IPS DF 6.9 (cell line): ENCODE measurements at places on chromosomes 2 and 18.
A peak's percentile ranks its signal among the peaks of the same experiment; 100 is the strongest.

- no peak overlapping the region for H3K27ac ChIP-seq
- H3K4me1 ChIP-seq = peaks cover 3% of the 10 kb centered on the region; the same call in 1 of the 2 replicates
- H3K36me3 ChIP-seq = no peaks in the 10 kb centered on the region
Measured at GRCh38 chr2:104290566-104290891, 563.4 kb upstream of the POU3F3 start.

DNA sequence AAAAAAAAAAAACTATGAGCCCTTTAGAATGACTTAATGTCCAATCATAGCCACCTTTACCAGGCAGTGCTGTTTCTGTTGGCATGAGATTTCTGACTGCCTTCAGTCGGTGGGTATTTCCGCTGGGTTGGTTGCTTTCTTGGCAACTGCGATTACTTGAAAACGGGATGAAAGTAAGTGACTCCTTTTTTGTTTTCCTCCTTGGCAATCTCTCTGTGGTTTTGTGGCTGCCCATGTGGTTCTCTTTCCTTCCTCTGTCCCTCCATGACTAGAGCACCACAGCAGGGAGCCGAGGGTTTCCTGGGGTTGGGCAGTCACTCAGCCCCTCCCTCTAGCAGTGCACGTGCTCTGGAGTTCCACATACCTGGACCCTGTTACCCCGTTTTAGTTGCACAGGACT, 112.1 kb downstream of the KLHL29 start:
- DNase-seq = no peak
- no peaks in the 10 kb centered on the region; the same call in 1 of the 2 replicates for H3K36me3 ChIP-seq
- peaks cover 7% of the 10 kb centered on the region for H3K4me1 ChIP-seq
- H3K27me3 ChIP-seq = no peaks in the 10 kb centered on the region
- no peak overlapping the region for H3K27ac ChIP-seq

DNA sequence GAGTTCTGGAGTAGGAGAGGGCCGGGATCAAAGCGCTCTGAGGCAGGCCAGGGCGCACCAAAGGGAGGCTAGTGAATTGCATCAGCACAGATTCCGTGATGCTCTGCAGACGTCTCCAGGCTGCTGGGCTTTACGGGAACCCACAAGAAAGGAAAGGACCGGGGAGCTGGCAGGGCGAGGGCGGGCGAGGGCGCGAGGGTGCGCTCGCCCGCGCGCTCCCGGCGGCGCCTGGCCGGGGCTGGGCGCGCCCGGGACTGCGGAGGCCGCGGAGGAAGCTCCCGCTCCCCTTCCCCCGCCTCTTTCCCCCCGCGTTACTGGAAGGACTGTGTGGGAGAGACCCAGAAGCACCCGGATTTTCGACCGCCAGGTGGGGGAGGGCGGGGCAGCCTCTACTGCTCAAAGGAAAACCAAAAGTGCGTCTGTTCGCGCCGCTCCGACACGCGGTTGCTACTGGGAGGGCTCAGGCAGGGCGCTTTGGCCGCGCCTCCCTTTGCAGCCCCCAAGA, 2.4 kb upstream of the FOSL2 start:
- no peaks in the 10 kb centered on the region for H3K36me3 ChIP-seq
- peak overlapping the region; percentile 48; the same call in 1 of the 2 replicates for H3K4me3 ChIP-seq
- H3K27ac ChIP-seq = no peak overlapping the region
- DNase-seq = no peak

- no peak overlapping the region for H3K27ac ChIP-seq
- no peaks in the 10 kb centered on the region for H3K27me3 ChIP-seq
- no peaks in the 10 kb centered on the region for H3K36me3 ChIP-seq
Measured at GRCh38 chr2:235439959-235440662, 53.7 kb upstream of the AGAP1 start.

DNA sequence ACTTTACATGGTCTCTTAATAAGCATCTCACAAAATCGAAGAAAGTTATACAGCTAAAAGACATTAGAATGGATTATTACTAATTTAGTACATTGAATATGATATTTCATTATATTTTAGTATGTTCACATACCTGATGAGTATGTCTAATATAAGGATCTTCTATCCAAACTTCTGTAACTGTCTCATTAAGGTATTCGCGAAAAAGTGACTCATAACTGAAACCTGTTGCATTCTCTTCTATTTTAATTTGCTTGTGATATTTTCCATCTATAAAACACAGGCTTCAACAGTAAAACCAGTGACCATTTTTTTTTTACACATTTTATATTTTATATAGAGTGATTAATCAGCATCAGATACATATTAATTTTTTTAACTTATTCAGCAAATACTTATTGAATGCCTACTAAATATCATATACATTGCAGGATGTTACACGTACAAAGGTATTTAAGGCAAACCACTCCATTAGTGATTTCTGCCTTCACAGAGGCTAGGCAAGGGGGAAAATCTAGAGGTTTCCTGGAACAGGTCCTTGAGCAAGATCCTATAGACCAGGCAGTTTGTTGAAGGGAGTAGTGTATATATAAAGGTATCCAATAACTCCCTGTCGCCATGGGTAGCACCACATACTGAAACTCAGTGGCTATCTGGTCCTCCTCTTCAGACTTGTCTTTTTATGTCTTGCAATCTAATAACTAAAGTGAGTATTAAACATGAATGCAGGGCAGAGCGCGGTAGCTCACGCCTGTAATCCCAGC, 9.3 kb downstream of the MITD1 start:
- no peaks in the 10 kb centered on the region for H3K4me1 ChIP-seq
- DNase-seq = no peak
- no peaks in the 10 kb centered on the region; the same call in 1 of the 2 replicates for H3K36me3 ChIP-seq
- H3K27ac ChIP-seq = no peak overlapping the region
- H3K4me3 ChIP-seq = no peak overlapping the region

- peaks cover 7% of the 10 kb centered on the region; the same call in 1 of the 2 replicates for H3K36me3 ChIP-seq
- no peak for DNase-seq
- no peak overlapping the region for H3K4me3 ChIP-seq
- H3K4me1 ChIP-seq = no peaks in the 10 kb centered on the region; the same call in 1 of the 2 replicates
- no peaks in the 10 kb centered on the region for H3K27me3 ChIP-seq
Measured at GRCh38 chr18:74498712-74499627, 2.8 kb downstream of the CNDP2 start.

- H3K27ac ChIP-seq = no peak overlapping the region
- no peak overlapping the region for H3K4me3 ChIP-seq
- H3K4me1 ChIP-seq = peaks cover 2% of the 10 kb centered on the region
Measured at GRCh38 chr2:44758591-44758990, 182.9 kb upstream of the SIX3 start.
